ENCODE measurements at places on chromosomes 7 and 10.
A peak's percentile ranks its signal among the peaks of the same experiment; 100 is the strongest.

- DNase-seq, result no peak
These were observed 69.6 kb downstream of the VPS50 start for GRCh38 chr7:93301736-93302135.

DNA sequence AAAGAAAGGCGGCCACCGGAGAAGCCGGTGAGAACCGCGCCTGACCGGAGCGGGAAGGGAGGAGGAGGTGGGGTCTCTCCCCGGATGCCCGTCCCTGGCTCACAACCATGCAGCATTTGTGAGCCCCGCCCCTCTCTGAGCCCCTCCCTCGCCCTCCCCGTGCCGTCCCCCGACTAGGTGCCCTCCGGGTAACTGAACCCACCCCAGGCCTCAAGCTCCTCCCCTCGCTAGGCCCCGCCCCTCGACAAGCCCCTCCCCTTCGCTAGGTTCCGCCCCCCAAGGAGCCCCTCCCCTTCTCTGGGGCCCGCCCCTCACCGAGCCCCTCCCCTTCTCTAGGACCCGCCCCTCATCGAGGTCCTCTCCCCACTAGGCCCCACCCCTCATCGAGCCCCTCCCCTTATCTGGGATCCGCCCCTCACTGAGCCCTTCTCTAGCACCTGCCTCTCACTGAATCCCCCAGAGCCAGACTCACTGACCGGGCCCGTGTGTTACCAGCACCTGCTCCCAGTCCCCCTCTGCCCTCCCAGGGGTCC lies 42.2 kb upstream of the HSPB1 start:
- peak; percentile 41 for DNase-seq

DNA sequence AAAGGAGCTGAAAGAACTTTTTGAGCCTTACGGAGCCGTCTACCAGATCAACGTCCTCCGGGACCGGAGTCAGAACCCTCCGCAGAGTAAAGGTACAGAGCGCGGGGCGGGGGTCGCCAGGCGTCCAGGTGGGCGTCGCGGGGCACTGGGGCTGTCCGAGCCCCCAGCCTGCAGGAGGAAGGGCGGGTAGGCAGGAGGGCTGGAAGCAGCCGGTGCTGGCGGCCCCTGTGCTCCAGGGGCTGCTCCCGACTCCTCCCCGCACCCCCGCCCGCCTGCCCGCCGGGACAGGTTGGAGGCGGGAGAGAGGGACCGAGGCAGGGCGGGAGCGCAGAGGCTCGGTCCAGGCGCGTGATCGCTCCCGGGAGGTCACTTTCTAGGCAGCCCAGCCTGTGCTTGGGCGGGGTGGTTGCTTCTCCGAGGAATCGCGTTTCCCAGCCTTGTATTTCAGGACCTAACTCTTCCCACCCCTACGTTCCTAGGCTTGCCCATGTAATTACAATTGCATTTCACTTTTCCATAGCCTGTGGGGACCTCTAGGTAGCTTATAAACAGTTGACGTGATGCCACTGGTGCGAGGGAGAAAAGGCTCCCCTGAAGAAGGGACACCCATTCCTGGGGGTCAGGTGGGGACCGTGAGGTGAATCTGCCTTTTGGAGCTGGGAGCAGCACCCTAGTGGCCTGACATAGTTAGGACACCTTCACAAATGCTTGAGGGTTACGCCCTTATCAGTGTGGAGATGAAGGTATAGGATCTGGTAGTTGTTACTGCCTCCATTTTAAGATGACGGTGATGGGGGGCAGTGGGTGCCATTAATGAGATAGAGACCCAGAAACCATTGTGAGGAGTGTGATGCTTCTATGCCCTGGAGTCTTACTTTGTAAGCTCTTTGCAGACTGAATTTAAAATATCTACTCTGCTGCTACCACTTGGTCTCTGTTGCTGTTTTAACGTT lies 148.2 kb downstream of the CELF2 start:
- DNase-seq, result peak; percentile 89

- no peak for DNase-seq
These were observed 494.6 kb upstream of the KLF6 start for GRCh38 chr10:4279655-4280054.

DNA sequence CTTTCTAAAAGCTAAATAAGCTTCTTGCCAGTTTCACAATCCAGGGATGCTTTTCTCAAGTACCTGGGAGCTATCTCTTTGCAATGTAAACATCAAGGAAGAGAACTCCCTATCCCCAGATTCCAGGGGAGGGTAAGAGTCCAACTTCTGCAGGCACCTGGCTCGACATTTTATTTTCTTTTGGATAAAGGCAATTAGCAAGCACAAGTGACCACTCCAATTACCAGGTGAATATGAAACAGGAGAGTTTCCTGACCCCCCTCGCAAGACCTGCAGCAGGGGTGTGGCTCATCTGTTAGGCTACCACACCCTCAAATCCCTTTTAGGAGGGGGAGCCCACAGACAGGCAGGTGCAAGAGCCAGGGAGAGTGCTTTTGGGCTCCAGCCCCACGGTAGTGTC lies 28.6 kb upstream of the LANCL2 start:
- DNase-seq, result no peak

- no peak for DNase-seq
These were observed 166.5 kb downstream of the TFEC start for GRCh38 chr7:115864082-115864481.

DNA sequence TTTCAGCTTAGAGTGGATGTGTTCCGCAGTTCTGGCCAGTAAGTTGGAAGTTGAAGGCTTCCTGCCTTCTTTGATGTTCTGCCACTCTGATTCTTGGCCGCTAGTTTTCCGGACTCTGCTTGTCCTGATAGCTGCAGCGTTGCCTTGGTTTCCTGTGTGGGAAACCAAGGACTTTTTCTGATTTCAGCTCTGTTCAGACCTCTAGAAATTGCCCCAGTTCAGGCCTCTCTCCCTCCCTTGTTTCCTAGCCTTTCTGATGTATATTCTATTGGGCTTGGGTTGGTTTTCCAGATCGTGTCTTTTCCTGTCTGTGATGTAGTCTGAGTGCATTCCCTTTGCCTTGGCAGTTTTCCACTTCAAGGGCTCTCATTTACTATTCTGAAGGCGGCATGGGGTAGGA lies 318.7 kb downstream of the BBS9 start:
- no peak for DNase-seq

DNA sequence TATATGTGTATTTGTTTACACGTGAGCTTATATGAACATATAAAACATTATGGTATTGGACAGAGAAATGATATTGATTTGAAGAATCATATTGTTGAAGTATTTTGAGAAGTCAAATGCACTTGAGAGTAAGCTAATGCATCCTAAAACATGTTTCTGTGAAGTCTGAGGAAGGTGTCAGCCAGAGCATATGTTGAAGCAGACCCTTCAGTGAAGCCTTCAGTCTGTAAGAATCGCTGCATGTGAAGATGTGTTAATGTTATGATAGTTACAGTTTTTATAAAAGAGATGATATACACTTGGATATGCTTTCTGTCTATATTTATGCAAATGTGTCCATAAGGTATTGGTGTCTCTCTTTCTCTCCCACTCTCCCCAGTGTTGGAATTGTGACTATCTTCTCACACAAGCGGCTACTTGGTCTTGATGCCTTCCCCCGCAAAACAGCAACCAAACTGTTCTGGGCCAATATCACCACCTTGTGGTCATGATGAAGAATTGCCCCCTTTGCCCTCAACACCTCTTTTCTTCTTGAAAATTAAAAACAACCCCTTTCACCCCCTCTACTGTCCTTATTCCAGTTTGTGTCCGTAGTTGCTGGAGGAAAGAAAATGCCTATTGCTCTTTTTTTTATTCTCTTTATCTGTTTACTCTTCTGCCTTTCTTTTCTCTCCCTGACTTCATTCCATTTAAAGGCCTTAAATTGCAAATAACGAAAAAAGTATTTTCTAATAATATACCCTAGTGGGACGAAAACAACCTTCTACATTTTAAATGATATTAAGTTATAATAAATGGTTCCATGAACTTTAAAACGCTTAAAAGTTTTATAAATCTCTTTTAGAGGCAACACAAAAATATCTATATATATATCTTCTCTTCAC lies 64.9 kb downstream of the IKZF1 start:
- DNase-seq, result peak; percentile 81

DNA sequence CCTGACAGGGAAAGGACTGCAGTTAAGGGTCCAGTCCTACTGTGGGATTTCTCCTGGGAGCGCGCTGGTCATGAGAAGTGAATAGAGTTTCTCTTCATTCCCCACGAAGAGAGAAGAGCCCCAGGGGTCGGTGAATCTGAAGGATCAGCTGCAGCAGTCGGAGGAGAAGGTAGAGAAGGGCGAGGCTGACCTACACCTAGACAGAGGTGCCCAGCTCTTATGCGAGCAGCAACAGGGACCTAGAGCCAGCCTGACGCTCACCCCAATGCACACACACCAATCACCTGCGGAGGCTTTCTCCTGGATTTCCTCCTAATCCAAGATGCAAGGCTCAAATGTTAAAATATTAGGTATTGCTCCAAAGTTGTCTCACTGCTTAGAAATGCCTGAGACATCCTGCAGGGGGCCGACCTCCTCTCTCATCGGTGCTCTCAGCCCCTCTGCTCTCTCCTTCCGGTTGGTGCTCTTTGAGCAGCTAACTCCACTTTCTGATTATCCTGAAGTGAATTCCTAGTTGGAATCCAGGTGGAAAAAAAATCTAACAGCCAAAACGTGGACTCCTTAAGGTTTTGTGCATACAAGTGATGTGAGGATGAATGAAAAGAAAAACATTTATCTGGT lies 176.4 kb downstream of the AHR start:
- DNase-seq, result no peak

GRCh38 chr7:33770576-33770975 lies 134.8 kb upstream of the BMPER start:
- no peak for DNase-seq

DNA sequence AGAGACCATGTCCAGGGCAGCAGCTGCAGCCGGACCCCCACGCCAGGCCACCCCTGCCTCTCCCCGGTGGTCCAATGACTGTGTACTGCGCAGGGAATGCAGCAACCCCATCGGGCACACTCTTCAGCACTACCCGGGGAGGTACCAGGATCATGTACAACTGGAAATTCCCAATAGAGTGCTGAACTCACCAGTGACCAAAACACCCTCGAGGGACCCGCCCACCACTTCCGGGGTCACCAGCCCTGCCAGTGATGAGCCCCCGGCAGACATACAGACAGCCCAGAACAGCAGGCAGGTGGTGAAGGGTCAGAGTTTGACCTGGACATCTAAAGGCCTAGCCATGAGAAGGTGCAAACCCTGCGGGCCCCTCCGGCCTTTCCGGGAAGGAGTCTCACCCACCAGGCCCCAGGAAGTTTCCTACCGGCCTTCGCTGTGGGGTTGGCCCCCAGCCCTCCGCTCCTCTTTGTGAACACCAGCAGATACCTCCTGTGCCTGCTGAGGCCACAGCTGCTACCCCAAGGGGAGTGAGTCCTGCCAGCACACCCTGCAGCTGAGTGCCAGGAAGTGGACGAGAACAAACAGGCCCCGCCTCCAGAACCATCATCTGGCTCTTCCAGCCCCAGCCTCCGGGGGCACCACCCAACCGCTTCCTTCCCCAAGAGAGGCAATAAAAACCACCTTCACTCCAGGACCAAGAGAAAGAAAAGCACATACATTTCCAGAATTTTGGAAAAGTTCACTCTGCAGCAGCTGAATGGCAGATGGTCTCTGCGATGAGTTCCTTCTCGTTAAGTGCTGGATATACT lies 5.0 kb upstream of the ANKRD61 start:
- peak; percentile 69 for DNase-seq

DNA sequence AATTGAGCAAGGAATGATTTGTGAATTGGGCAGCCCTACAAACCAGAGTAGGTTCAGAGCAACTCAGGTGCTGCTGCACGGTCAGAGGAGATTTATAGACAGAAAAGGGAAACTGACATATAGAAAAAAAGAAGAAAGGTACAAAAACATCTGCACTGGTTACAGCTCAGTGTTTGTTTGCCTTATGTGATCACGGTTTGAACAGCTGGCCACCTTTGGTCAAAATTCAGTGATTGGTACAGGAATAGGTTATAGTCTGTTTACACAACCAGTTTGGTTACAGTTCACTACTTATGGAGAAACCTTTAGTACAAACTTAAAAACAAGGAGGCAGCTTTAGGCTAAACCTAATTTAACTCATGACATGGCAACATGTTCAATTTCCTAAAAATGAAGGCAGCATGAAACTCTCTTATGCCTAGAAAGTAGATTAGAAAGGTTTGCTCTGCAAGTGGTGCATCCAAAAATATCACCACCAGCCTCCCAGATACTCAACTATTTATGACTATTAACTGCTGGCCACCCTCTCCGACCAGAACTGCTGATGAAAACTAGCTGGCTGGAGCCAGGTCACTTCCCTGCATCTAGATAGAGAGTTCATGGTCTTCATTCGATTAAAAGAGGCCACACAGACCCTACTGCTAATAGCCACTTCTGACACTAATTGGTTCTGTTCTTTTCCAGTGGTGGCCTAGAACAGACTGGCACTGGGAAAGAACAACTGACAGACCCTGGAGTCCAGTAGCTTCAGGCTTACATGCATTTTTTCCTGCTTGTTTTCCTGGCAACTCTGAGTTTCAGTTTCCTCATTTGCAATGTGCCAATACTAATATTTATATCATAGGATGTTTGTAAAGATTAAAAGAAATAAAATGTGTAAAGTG lies 548.0 kb downstream of the CCSER2 start:
- DNase-seq, result no peak

GRCh38 chr10:109317746-109318366 lies 605.5 kb downstream of the XPNPEP1 start:
- no peak for DNase-seq

DNA sequence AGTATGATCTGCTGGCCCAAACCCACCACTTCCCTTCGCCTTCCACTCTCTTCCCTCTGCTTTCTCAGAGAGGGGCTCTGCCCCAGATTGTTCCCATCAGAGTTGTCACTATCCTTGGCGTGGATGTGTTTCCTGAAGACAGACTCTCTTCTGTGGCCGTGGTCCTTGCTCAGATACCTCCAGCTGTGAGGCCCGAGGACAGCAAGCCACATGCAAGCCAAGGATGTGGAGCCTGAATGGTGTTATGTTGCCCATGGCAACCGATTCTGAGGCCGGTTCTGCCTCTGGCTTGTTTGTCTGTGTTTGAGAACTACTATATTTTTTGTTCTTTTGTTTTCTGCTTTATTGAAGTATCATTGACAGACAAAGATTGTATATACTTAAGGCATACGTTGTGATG lies 247.4 kb upstream of the PODXL start:
- DNase-seq, result no peak

DNA sequence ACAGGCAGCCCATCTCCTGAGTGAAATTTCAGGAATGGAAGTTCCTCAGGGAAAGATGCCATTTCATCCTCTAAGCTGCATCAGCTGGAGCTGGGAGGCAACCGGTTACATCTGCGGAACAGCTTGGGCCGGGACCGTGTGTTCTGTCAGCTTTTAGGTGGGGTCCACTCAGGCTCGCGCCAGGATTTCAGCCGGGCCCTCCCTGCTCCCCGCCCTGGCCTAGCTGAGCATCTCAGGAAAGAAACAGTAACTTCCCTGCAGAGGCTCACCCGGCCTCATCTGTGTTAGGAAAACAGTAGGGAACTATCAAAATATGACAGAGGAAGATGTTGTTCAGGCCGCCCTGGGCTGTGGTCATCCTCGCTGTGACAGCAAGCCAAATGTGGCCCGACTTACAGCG lies 110.4 kb downstream of the TRIL start:
- DNase-seq, result no peak

DNA sequence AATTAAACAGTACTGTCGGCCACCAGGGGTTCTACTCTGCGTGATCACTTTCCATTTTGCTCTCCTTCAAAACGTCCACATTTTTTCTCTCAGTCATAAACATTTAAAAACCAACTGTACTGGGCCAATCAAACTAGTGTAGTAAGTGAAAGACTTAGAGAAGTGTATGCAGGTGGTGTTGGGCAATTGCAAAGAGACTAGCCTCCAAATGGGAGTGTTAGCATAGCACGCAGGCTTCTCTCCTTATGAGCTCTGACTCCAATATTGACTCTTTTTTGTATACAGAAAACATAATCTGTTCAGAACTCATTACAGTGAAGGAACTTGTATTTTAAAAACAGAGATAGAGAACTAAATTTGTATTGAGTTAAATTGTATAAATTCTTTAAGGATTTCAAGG lies 150.6 kb downstream of the SDK1 start:
- no peak for DNase-seq
